Activated CD4-positive, alpha-beta T cell treated with anti-CD3 and anti-CD28 coated beads for 48 hours (primary cell): ENCODE measurements at places on chromosomes 2 and 18.
A peak's percentile ranks its signal among the peaks of the same experiment; 100 is the strongest.

- peak; percentile 49 for DNase-seq
These were observed 55.5 kb upstream of the ANKRD62 start for GRCh38 chr18:12038082-12038638.

GRCh38 chr2:129253461-129253812 lies 726.0 kb upstream of the RAB6C start:
- no peak for DNase-seq

DNA sequence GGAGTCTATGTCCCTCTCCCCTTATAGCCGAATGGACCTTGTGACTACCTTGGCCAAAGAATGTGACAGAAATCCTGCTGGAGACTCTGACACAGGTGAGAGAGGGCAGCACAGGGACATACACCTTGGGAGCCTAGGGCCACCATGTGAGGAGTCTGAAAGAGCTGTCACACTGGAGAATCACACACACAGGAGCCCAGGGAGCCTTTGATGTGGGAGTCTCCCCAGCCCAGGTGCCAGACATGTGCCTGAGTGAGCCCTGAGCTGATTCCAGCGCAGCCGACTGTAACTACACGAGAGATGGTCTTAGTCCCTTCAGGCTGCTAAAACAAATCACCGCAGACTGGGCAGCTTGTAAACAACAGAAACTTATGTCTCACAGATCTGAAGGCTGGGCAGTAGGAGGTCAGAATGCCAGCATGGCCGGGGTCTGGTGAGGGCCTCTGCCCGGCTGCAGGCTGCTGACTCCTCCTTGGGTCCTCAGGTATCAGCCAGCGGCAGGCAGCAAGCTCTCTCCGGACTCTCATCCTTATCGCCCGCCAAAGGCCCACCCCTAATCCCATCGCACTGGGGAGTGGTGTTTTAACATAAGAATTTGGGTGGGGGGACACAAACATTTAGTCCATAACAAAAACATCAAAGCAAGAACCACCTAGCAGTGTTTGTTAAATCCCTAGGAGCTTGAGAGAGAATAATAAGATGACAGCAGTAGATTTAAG lies 63.8 kb upstream of the GPR45 start:
- no peak for DNase-seq

GRCh38 chr2:120738117-120738516 lies 2.4 kb downstream of the GLI2 start:
- no peak for DNase-seq
